ENCODE measurements at places on chromosomes 7 and 10. TPM values are rescaled to one million over a fixed set of nuclear protein-coding genes. Genes with fewer than 3 reads are reported as not detected.

DNA sequence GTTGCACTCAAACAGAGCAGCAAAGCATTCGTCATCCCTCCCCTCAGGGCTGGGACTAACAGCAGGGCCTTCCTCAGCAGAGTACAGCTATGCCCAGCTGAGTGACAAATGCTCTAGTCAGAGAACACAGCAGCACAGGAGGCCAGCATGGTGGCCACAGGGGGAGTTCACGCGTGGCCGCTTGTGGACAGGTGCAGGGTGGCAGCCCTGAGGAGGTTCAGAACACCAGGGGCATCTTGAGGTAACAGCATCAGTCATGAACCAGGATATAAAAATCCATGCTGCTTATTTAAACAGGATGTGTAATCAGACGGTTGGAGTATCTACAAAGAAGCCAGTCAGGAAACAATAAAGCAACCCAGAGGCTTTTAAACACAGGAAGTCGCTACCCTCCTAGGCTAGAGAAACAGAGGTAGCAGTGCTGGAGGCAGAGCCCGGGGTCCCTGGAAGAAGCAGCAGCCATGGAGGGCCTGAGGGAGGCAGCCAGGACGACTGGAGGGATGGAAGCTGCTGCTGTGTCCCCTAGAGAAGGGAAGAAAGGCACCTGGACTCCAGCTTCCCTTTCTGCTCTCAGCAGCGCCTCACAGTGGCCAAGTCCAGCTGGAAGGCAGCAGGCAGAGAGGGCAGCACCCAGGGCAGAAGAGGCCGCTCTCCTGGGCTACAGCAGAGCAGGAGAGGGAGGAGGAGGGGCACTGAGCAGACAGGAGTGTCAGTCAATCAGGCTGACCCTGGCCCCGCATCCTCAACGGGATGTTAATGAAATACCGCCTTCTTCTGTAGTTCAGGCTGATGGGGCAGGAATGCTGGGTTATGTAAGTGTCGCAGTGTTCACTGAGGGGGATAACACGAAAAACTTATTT lies 70.8 kb upstream of the UCN3 start:
- H3K36me3 ChIP-seq = no peaks in the 10 kb centered on the region
- no peaks in the 10 kb centered on the region for H3K27me3 ChIP-seq
- peaks cover 16% of the 10 kb centered on the region for H3K4me1 ChIP-seq
- H3K27ac ChIP-seq = no peak overlapping the region
- DNase-seq = peak; percentile 91

- no peak for DNase-seq
- no peak overlapping the region for H3K4me3 ChIP-seq
- H3K27me3 ChIP-seq = no peaks in the 10 kb centered on the region
- H3K4me1 ChIP-seq = no peaks in the 10 kb centered on the region
- H3K27ac ChIP-seq = no peak overlapping the region
Measured at GRCh38 chr7:50684011-50684712, 98.5 kb downstream of the GRB10 start.

The MYPN gene
- not detected for total RNA-seq

DNA sequence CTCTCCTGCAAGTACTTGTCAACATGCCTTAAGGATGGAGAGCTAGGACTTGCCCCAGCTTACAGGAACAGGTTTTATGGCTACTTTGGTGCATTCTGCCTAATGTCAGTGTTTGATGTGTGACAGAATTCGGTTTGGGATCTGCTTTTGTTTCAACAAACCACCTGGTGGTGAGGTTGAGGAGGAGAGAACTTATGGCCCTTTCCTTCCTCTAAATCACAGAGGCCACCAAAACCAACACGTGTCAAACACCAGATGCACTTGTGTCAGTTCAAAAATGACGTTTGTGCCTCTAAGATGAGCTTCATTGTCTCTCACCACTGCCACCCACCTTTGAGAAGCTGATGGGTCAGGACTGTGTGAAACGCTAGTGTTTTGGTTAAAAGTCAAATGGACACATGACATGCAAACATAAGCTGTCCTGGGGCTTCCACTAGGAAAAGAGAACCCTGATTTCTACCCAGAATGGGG lies 83.9 kb downstream of the OSBPL3 start:
- no peaks in the 10 kb centered on the region for H3K27me3 ChIP-seq
- DNase-seq = no peak
- H3K36me3 ChIP-seq = no peaks in the 10 kb centered on the region

The FOXP2 gene
- 0.25 TPM for total RNA-seq

The GRM8 gene
- 1.6 TPM for total RNA-seq

- no peak overlapping the region for H3K4me3 ChIP-seq
- H3K27me3 ChIP-seq = no peaks in the 10 kb centered on the region
- H3K36me3 ChIP-seq = no peaks in the 10 kb centered on the region
- no peaks in the 10 kb centered on the region for H3K4me1 ChIP-seq
- H3K27ac ChIP-seq = no peak overlapping the region
Measured at GRCh38 chr10:14784459-14785055, 9.9 kb upstream of the FAM107B start.

DNA sequence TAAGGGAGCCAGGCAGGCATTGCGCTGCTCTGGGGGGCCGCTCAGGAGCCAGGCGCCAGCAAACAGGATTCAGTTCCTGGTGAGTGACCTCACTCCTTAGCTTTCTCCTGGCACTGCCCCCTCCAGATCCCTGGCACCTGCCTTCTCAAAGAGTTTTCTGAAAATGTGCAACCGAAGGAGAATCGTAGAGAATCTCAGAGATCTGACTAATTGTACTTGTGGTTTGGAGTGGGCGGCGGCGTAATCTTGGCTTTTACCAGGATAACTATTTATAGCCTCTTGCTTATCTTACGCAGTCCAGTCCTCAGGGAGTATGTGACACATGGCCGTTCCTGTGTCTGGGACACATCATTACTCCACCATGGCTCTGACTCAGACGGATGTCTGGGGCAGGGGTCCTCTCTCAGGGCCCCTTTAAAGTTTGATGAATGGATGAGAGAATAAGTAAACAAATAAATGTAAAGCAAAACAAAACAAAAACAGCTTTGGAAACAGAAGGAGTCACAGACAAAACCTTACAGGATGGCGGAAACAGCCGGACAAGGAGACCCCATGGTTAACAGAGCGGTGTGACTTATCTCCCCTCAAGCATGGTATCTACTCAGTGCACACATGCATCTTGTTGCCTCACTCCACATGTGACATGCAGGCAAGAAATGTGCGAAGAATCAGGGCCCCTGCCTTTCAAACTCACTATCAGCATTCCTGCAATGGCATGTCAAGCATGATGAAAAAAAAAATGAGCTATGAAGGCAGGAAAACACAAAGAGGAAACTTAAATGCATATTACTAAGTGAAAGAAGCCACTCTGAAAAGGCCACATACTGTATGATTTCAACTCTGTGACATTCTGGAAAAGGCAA lies 99.7 kb downstream of the TNS3 start:
- no peak for DNase-seq
- no peaks in the 10 kb centered on the region for H3K36me3 ChIP-seq
- H3K27me3 ChIP-seq = peaks cover 21% of the 10 kb centered on the region
- H3K27ac ChIP-seq = no peak overlapping the region
- no peak overlapping the region for H3K4me3 ChIP-seq

DNA sequence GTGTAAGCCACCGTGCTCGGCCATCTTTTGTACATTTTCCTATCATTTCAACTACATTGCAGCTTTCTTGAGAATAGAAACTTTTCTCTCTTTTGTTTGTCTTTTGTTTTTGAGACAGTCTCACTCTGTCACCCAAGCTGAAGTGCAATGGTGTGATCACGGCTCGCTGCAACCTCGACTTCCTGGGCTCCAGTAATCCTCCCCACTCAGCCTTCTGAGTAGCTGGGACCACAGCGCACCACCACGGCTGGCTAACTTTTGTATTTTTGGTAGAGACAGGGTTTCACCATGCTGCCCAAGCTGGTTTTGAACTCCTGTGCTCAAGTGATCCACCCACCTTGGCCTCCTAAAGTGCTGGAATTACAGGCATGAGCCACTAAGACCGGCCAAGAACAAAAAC lies 31.3 kb upstream of the DAGLB start:
- H3K27ac ChIP-seq = no peak overlapping the region
- DNase-seq = no peak
- no peaks in the 10 kb centered on the region for H3K27me3 ChIP-seq
- H3K36me3 ChIP-seq = no peaks in the 10 kb centered on the region
- no peaks in the 10 kb centered on the region for H3K4me1 ChIP-seq

The SEMA3A gene
- total RNA-seq = 134 TPM

GRCh38 chr10:125062914-125063230 lies 97.5 kb downstream of the CTBP2 start:
- DNase-seq = no peak
- H3K27me3 ChIP-seq = no peaks in the 10 kb centered on the region
- no peaks in the 10 kb centered on the region for H3K36me3 ChIP-seq

The GATAD1 gene
- total RNA-seq = 46.8 TPM

DNA sequence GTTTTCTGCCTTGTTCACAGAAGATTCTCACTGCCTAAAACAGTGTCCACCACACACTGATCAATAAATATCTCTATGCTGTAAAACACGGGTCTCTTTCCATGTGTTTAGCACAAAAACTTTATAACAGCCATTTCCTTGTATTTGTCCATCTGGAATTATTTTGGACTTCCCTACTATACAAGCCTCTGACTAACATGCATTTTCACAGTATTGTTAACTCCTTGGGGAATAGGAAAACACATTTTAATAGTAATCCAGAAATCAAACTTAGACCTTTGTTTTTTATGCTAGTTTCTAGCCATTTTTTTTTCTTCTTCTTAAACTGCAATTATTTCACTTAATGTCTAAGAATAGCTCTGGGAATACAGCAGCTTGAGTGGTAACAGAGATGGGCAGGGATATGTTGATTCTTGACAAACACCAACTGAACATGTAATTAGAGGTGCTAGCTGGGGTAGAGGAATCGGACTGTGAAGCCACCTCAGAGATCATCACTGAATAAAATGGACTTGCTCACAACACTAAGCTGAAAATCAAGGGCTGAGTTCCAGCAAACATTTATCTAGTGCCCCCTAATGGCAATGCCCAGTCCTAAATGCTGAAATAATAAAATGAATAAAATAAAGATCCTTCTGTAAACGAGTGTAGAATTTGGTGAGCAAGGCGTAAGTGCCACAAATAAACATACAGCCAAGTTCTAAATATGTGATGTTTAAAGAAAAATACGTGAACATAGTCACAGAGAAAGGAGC lies 593.1 kb downstream of the SORCS1 start:
- H3K4me1 ChIP-seq = peaks cover 6% of the 10 kb centered on the region
- DNase-seq = peak; percentile 57
- no peaks in the 10 kb centered on the region for H3K36me3 ChIP-seq
- no peaks in the 10 kb centered on the region for H3K27me3 ChIP-seq
- H3K4me3 ChIP-seq = no peak overlapping the region

DNA sequence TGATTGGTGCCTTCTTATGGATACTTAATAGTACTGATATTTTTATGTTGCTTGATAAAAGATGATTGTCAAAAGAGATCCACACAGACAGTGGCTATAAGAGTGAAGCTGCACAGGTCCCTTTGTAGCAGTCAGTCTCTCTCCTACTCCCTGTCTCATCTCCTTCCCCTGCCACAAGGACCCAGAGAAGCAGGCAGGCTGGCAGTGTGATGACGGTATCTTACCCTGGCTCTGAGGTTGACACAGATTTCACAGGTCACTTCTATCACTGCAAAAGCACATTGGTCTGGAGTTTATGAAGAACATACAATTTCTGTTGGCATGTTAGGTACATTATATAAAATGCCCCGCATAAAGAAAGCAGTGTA lies 64.4 kb upstream of the AHR start:
- no peak overlapping the region for H3K4me3 ChIP-seq
- H3K4me1 ChIP-seq = no peaks in the 10 kb centered on the region
- no peak for DNase-seq
- no peaks in the 10 kb centered on the region for H3K27me3 ChIP-seq
- H3K27ac ChIP-seq = no peak overlapping the region

The SSC4D gene
- total RNA-seq = 0.43 TPM

DNA sequence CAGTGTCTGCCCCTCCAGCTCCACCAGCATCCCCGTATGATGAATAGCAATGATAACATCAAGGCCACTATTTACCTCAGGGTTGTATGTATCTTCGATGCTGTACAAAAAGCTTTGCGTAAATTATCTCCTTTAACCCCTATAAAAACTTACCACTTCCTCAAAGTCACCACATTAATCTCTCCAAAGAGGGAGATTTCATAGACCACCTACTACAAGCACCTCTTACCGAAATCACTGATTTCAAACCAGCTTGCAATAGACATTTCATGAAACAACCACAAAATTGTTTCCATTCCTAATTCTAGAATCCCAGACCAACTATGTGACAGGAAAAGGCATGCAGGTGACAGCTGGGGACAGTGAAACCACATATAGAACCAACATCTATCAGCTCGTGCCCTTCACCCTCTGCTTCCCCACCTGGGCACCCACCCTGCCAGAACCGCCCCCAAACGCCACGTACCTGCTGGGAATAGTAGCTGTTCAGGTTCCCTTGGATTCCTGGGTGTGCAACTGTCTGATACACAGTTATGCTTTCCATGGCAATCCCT lies 20.1 kb upstream of the MMP21 start:
- H3K36me3 ChIP-seq = no peaks in the 10 kb centered on the region
- no peak overlapping the region for H3K27ac ChIP-seq
- no peaks in the 10 kb centered on the region for H3K4me1 ChIP-seq
- no peaks in the 10 kb centered on the region for H3K27me3 ChIP-seq
- DNase-seq = no peak

GRCh38 chr7:99772565-99772964 lies 11.4 kb downstream of the CYP3A4 start:
- H3K4me1 ChIP-seq = no peaks in the 10 kb centered on the region
- H3K36me3 ChIP-seq = no peaks in the 10 kb centered on the region
- no peak for DNase-seq
- no peak overlapping the region for H3K27ac ChIP-seq
- peaks cover 24% of the 10 kb centered on the region for H3K27me3 ChIP-seq
- no peak overlapping the region for H3K4me3 ChIP-seq

DNA sequence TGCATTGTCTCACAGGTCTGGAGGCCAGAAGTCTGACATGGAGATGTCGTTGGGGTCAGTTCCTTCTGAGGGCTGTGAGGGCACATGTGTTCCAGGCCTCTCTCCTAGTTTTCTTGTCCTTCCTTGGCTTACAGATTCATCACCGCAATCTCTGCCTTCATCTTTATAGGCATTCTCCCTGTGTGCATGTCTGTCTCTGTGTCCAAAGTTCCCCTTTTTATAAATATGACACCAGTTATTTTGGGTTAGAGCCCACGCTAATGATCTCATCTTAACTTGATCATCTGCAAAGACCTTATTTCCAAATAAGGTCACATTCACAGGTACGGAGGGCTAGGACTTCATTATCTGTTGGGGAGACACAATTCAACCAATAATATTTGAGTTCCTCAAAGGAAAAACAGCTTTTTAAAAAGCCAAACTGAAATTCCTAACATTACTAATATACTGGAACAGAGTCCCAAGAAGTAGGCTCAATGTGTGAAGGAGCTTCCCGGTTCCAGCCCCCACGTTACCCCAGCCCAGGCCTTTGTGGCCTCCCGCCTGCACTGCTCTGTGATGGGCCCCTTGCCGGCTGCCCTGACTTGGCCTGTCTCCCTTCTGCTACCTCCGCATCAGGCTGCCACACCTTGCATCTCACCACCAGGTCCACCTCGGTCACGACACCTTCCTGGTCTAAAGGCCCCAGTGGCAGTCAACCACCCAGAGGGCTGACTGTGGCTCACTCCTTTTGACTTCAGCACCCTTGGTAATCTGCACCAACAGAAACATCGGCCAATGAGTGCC lies 142.7 kb downstream of the KCNMA1 start:
- peaks cover 21% of the 10 kb centered on the region for H3K4me1 ChIP-seq
- no peak overlapping the region for H3K27ac ChIP-seq
- no peak overlapping the region for H3K4me3 ChIP-seq
- no peaks in the 10 kb centered on the region for H3K27me3 ChIP-seq
- no peaks in the 10 kb centered on the region for H3K36me3 ChIP-seq
- no peak for DNase-seq

GRCh38 chr10:29921071-29921446 lies 138.3 kb downstream of the JCAD start:
- no peak for DNase-seq
- no peak overlapping the region for H3K4me3 ChIP-seq
- H3K27me3 ChIP-seq = no peaks in the 10 kb centered on the region
- H3K36me3 ChIP-seq = no peaks in the 10 kb centered on the region
- no peaks in the 10 kb centered on the region for H3K4me1 ChIP-seq

The PARP12 gene
- total RNA-seq = 0.15 TPM
